ENCODE measurements at places on chromosomes 1 and 21.

- no peaks in the 10 kb centered on the region for H3K36me3 ChIP-seq
- H3K27me3 ChIP-seq, result no peaks in the 10 kb centered on the region
- H3K27ac ChIP-seq, result no peak overlapping the region
- H3K4me1 ChIP-seq, result peaks cover 5% of the 10 kb centered on the region
- DNase-seq, result no peak
- H3K4me3 ChIP-seq, result no peak overlapping the region
Measured at GRCh38 chr1:119367432-119368124, 1.0 kb upstream of the HAO2 start.

GRCh38 chr21:45975020-45975666, 6.4 kb upstream of the COL6A1 start:
- H3K4me1 ChIP-seq, result peaks cover 8% of the 10 kb centered on the region
- H3K36me3 ChIP-seq, result no peaks in the 10 kb centered on the region
- peaks cover 5% of the 10 kb centered on the region for H3K27me3 ChIP-seq
- no peak for DNase-seq
- H3K27ac ChIP-seq, result no peak overlapping the region

DNA sequence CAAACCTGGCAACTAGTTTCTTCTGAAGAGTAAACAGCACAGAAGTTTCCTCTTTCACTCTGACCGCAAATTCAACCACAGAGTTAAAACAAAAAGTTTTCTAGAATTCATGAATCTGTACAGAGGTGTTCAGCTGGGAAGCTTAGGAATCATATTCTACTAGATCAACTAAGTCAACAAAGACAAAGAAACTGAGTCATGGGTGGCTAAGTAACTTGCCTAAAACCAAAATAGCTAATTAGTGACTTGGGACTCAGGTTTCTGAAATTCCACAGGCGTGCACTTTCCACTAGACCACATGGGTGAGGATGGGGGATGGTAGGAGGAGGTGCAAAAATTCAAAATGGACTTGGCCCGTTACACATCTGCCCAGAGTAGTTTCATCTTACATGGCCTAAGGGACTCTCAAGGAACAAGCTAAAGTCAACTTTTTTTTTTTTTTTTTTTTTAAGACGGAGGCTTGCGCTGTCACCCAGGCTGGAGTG, 25.8 kb downstream of the PTPN14 start:
- peaks cover 5% of the 10 kb centered on the region for H3K4me1 ChIP-seq
- no peak for DNase-seq
- no peaks in the 10 kb centered on the region for H3K36me3 ChIP-seq
- no peak overlapping the region for H3K27ac ChIP-seq
- H3K27me3 ChIP-seq, result no peaks in the 10 kb centered on the region

DNA sequence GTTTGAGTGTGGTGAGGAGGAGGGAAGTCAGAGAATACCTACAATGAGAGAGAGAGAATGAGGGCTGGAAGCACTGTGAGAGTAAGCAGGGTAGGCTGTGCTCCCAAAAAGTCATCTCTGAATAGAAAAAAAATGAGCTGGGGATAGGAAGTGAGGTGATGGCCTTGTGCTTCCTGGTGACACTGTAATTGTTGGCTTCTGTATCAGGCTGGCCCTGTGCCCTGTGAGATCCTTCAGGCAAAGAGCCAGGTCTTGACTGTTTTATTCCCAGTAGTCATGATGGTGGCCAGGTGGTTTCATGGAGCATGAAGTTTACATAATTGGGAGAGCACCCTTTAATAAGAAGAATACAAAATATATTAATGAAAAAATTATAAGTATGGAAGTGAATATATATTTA, 20.4 kb upstream of the SPATA6 start:
- no peak overlapping the region for H3K27ac ChIP-seq
- no peaks in the 10 kb centered on the region for H3K36me3 ChIP-seq

GRCh38 chr1:167132301-167133010, 38.6 kb downstream of the STYXL2 start:
- no peaks in the 10 kb centered on the region for H3K4me1 ChIP-seq
- H3K27ac ChIP-seq, result no peak overlapping the region
- H3K36me3 ChIP-seq, result no peaks in the 10 kb centered on the region
- no peak for DNase-seq
- H3K27me3 ChIP-seq, result peaks cover 8% of the 10 kb centered on the region

DNA sequence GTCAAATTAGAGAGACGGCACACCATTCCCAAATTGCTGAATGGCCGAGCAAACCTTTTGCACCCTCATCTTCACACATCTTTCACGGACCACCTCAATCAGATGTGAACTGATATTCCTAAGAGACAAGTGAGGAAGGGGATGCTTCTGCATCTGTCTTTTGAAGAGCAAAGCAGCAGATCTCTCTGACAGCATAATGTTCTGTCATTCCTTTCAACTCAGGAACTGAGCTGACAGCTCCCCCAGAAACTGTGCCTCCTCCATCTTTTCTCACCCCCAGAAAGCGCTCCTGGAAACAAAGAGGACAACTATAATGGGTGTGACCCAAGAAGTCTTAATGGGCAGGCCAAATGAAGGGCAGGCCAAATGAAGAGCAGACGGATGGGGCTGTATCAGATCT, 256.4 kb downstream of the C1orf94 start:
- H3K27me3 ChIP-seq, result peaks cover 2% of the 10 kb centered on the region
- no peaks in the 10 kb centered on the region for H3K36me3 ChIP-seq
- no peak overlapping the region for H3K27ac ChIP-seq
- no peak for DNase-seq

Data from GM12878 (cell line).